ENCODE measurements at places on chromosomes 1 and 21.

DNA sequence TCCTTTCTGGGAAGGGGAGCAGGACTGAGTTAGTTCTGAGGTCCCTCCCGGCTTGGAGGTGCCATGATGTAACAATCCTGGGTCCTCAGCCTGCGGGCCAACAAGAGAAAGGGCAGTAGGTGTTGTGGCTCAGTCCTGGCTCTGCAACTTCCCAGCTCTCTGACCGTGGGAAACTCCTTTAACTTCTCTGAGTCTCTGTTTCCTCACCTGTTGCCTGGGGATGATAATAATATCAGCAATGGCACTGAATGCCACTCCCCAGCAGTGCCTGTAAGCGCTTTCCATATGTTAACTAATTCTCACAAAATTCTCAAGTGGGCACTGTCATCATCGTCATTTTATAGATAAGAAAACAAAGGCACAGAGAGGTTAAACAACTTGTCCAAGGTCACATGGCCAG is 2.3 kb downstream of the PADI3 start:
- DNase-seq = no peak

DNA sequence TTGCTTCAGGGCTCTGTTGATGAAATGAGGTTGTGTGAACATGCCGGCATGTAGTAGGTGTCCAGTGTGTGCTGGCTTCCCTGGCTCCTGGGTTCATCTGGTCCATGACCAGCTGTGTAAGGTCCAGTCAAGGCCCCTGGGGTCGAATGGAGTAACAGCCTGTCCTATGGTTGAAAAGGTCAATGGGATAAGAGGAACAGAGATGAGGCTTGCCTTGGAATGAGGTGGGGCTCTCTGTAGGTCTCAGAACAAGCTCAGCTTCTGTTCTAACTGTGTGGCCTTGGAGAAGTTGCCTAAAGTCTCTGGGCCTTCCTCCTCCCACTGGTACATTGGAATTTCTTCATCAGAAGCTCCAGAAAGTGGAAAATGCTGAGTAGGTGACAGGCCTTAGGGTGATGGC is 26.6 kb downstream of the RPS6KA1 start:
- no peak for DNase-seq

DNA sequence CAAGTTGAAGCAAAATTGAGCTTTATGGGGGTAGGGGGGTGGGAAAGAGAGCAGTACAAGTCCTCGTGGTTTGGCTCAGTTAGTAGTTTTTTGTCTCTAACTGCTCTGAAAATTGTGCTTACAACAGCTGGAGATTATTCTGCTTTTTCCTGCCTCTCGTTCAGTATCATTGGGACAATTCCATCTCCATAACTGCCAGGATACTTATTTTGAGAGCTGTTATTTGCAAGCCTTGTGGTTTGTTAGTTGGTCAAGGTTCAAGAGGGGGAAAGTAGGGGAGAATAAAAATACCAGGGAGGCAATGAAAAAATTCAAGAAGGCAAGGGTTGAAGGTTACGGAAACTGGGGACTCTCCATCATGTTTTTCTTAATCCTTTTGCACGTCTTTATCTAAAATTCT is 811.8 kb upstream of the ADGRL2 start:
- no peak for DNase-seq

GRCh38 chr1:112981426-112981825 is 25.4 kb upstream of the SLC16A1 start:
- no peak for DNase-seq

GRCh38 chr1:10852018-10852417 is 55.6 kb upstream of the CASZ1 start:
- no peak for DNase-seq

DNA sequence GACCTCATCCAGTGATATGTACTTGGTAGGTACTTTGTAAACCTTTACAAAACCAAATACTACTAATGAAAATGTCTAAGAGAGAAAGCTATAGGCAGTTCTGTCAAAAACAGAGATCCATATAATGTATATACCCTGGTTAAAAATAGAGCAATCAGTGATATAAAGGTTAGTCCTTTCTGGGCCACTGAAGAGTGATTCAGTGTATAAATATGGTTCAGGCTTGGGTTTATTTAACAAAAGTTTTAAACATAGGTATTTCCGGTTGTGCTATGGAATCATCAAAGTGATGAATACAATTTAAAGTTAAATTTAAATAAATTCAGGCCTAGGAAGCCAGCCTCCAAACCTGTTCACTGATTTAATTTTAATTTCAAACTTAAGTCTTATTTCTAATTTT is 108.4 kb upstream of the DMRTA2 start:
- no peak for DNase-seq
